ENCODE measurements at places on chromosomes 12 and 14.

DNA sequence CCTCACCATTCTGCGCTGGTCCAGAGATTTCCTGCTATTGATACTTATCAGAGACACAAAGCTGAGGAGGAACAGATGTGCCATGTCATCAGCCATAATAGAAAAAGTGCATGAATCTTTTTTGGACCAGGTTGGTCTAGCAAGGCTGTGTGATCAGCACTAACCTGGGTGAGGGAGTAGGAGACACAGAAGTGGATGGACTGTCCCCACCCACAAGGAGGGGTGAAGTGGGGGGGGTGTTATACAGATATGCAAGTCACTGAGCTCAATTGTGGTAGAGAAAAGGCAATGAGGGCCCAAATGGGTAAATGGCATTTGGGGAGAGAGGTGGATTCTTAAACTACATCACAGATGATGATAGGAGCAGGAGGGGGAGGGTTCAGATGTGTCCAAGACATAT is 123.0 kb downstream of the SAMD4A start:
- DNase-seq, result no peak

DNA sequence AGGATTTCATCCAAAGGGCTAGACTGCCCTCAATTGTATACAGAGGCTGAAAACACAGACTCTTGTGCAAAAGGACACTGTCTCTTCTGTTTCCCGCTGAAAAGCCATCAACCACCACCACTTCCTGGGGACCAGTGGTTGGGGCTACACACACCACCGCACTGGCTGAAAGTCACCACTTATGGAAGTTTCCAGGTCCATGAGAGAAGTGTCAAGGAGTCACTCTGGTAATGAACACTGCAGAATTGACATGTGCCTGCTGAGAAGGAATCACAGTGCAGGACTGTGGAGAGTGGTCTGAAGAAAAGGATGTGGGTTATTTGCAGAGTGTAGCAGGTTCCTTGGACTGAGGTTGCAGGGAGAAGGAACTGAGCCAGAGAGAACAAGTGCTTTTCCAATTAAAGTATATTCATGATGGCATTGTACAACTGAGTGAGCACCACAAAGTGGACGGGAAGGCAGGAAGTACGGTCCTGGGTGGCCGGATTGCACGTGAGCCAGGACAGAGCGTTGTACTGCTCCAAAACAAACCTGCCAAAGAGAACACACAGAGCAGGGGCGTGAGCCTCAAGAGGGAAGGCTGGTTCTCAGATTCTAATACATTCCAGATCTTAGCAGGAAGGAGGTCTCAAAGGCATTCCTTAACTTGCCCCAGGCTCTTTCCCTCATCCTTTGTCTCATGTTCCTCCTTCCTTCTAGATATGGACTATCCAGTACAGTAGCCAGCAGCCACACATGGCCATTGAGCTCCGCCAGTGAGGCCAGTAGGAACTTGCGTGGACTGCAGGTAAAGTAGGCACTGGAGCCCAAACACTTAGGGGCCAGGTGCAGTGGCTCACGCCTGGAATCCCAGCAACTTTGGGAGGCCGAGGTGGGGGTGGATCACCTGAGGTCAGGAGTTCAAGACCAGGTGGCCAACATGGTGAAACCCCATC is 316.4 kb downstream of the MED13L start:
- no peak for DNase-seq

DNA sequence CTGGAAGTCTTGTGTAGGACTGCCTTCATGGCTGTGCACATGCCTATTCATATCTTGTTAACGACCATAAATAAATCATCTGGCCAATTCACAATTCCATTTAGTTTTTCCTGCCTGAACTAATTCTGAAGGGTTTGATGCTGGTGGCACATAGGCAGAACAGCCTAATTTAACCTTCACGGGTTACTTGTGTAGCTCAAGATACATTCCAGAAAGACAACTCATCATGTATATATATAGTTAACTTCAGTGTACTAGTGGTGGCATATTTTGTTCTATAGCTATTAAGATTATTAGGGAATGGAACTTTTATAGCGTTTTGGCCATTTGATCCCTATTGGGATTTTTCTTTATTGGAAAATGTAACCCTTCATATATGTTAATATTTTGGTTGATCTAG is 31.4 kb downstream of the CFAP54 start:
- no peak for DNase-seq

- no peak for DNase-seq
Observed at GRCh38 chr14:56156096-56156495, 37.9 kb downstream of the PELI2 start.

DNA sequence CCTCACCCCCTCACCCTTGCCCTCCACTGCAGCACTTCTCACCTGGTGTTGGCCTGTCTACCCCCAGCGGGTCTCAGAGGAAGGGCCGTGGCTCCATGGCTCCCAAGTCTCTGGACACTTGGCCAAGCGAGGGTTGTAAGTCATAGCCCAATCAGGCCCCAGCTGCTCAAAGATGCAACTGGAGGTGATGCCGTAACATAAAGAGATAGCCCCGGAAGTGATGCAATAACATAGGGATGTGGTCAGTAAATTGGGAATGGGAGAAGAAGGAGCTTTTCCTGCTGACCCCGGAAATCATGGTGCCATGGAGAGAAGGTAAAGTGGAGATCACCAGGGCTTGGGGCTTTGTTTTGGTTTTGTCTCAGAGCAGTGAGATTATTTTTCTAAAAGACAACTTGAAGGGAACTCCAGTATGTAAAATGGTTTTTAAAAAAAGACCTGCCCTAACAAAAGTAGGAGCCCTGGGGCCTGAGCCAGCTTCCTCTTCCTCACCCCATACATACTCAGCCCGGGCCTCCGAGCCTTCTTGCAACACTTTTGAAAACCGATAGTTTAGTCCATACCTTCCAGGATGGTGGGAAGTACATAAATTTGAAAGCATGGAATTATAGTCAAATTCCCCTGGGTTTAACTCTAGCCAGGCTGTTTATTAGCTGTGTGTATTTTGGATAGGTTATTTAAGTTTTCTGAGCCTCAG is 212.5 kb downstream of the CRADD start:
- peak; percentile 47 for DNase-seq

- no peak for DNase-seq
Observed at GRCh38 chr12:88600272-88600671, 20.0 kb upstream of the KITLG start.

GRCh38 chr12:119014368-119014767 is 33.0 kb downstream of the SRRM4 start:
- no peak for DNase-seq

- no peak for DNase-seq
Observed at GRCh38 chr12:124020514-124020949, 47.5 kb downstream of the ZNF664 start.

GRCh38 chr12:81992461-81992860 is 233.3 kb upstream of the PPFIA2 start:
- no peak for DNase-seq

DNA sequence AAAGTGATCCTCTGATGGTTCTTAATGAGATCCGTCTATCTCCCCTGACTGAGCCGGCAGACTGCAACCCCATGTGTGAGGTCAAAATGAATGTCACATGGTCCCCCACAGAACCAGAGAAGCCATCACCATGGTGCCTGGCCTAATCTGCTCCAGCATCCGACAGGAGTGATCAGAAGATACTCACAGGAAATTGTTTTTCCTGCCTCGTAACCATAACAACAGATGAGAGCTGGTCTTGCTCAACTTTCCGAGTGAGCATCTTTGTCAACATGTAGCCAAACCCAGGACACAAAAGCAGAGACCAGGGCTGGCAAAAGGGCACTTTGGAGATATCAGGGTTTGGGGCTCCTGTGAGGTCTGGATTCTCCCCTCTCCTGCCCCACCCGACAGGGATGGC is 72.1 kb upstream of the C14orf180 start:
- no peak for DNase-seq

- peak; percentile 61 for DNase-seq
Observed at GRCh38 chr14:89303456-89304435, 113.3 kb downstream of the FOXN3 start.

GRCh38 chr12:58860056-58860787 is 60.1 kb downstream of the LRIG3 start:
- no peak for DNase-seq

DNA sequence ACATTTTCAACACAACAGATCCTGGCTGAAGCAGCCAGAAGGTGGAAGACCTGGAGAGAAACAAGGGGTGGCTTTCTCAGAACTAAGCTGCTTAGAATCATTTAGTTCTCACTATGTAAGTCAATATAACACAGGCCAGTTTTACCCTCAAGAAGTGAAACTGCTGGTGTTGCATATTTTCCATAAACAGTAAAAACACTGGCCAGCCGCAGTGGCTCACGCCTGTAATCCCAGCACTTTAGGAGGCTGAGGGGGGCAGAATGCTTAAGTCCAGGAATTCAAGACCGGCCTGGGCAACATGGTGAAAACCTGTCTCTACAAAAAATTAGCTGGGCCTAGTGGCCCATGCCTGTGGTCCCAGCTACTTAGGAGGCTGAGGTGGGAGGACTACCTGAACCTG is 11.6 kb downstream of the STX2 start:
- DNase-seq, result no peak

GRCh38 chr12:129791396-129791795 is 112.4 kb downstream of the TMEM132D start:
- DNase-seq, result no peak

- no peak for DNase-seq
Observed at GRCh38 chr12:108307006-108307405, 32.1 kb downstream of the CMKLR1 start.

- no peak for DNase-seq
Observed at GRCh38 chr12:108845696-108846095, 11.7 kb downstream of the SSH1 start.

DNA sequence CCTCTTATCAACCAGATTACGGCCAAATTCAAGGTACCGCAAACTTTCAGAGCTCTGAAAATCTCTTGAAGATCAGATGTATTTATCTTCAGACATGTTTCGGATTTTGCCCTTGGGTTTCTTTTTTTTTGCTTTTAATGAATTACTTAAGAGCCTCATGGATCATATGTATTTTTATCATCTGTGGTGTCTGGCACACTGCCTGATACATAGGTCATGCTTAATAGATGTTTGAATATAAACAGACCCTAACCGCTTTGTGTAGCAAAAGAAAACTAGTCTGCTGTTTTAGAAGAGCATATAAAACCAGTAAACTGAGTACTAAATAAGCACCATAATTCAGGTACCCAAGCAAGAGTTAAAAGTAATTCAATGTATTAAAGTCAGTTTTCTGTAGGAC is 20.1 kb upstream of the TBK1 start:
- DNase-seq, result no peak

DNA sequence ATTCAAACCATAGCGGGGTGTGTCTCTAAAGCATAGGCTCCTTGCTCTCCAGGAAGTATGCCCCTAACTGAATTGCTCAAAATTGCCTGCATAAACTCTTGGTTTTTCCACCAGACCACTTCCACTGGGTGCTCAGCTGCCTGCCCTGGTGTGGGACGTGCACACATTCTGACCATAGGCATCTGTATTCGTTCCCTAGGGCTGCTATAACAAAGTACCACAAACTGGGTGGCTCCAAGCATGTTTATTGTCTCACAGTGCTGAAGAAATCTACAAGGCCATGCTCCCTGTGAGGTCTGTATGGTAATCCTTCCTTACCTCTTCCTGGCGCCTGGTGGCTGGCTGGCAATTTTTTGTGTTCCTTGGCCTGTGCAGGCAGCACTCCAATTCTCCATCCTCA is 16.4 kb upstream of the GALNT6 start:
- no peak for DNase-seq

GRCh38 chr12:30794591-30795409 is 40.0 kb upstream of the CAPRIN2 start:
- no peak for DNase-seq

DNA sequence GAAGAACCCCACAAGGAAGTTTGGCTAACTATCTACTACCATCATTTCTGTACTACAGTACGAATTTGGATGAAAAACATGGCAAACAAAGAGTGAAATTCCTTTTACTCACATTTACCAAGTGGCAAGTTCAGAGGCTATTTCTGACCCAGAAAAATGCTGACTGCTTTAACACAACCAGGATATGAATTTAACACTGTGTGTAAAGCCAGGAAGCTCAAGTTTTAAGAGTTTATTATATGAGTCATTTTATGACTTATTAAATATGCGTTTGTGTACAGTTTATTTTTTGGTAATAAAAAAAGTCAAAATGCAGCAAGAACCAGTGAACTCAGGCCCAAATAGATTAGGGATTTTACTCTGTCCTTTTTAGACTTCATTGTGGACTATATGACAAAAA is 58.4 kb upstream of the STAC3 start:
- DNase-seq, result no peak

DNA sequence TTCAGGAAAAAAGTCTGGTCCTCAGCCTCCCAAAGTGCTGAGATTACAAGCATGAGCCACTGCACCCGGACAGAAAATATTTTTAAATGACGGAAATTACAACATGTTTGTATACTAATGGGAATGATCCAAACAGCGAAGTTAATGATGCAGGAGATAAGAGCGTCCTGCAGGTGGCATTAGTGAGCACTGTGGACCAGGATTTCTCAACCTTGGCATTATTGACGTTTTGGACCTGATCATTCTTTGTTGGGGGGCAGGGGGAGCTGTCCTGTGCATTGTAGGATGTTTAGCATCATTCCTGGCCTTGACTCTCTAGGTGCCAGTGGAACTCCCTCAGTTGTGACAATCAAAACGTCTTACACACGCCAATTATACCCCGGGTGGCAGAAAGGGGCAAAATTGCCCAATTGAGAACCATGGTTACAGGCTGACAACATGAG is 34.1 kb downstream of the SCFD1 start:
- DNase-seq, result no peak

GRCh38 chr12:46442738-46443137 is 70.2 kb upstream of the SLC38A2 start:
- DNase-seq, result no peak

- no peak for DNase-seq
Observed at GRCh38 chr12:87828382-87828973, 200.7 kb downstream of the C12orf50 start.

DNA sequence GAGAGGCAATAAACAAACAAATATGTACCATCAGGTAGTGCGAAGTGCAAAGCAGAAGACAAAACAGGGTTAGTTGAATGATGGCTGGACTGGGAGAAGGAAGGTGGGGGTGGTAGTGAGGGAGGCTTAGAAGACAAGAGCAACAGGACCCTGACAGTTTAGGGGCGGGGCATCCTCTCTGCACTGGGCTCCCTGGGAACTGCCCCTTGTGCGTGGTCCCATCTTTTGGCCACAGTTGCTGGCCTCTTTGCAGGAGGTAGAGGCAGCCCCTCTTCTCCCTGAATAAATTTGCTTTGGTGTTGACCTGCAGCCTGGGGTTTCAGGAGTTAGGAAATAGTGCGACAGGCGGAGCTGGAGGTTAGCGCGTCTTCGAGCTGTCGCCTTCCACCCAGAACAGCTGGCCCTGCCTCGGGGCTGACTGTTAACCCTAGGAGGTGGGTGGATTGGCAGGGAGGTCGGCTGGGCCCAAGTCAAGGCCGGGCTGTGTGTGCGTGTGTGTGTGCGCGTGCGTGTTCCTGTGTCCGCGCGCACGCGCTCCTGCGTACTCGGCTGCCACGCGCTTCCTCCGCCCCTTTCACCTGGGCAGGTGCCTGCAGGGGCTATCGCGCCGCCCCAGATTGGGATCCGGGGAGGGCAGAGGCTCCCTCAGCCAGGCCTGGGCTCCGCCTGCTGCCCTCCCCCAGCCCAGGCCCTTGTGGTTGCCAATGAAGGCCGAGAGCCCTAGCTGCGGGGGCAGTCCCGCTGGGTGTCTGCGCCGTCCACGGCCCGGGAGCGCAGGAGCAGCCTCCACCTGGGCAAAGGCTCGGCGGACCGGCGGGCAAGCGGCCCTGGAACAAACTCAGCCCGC is 180.8 kb downstream of the ADCK1 start:
- no peak for DNase-seq

GRCh38 chr12:2136901-2137300 is 84.1 kb downstream of the CACNA1C start:
- DNase-seq, result no peak

- DNase-seq, result no peak
Observed at GRCh38 chr12:40752011-40752410, 59.8 kb downstream of the CNTN1 start.
